ENCODE measurements at places on chromosomes 3 and 15.

GRCh38 chr3:12612514-12613226 is 51.2 kb downstream of the RAF1 start:
- no peak for DNase-seq

GRCh38 chr3:190972196-190972595 is 109.7 kb upstream of the GMNC start:
- DNase-seq: no peak

DNA sequence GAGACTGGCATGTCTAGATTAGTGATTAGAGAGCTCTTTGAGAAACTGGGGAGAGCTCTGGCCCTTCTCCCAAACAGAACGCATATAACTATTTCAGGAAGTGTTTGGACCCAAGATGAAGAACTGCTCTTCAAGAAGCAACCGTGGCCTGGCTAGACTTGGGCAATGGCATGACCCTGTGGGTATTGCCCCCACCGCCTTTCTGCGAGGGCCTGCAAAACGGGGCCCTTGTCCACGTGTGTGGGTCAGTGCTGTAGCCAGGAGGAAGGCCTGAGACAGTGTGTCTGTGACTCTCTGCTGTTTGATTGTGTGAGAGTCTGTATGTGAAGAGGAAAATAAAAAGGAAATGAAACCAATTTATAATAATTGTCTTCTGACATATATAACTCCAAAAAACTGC is 42.5 kb downstream of the EEFSEC start:
- DNase-seq: no peak

GRCh38 chr3:22372292-22373062 is 621.5 kb upstream of the ZNF385D start:
- DNase-seq: no peak

DNA sequence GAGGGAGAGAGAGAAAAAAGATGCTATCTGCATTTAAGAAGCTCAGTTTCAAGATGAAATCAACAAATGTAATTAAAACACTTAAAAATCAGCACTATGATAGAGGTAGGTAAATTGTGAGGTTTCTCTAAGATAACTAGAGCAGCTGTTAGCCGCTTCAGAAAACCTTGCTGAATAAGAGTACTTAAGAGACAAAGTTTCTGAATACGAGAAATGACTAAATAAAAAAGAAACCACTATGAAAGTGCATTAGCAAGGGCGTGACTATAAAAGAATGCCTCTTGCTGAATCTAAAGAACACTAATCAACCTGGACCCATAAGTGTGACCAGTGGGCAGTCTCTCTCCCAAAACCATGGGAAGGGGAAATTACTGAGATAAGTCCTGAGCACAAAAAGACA is 41.8 kb downstream of the IQCB1 start:
- DNase-seq: no peak

DNA sequence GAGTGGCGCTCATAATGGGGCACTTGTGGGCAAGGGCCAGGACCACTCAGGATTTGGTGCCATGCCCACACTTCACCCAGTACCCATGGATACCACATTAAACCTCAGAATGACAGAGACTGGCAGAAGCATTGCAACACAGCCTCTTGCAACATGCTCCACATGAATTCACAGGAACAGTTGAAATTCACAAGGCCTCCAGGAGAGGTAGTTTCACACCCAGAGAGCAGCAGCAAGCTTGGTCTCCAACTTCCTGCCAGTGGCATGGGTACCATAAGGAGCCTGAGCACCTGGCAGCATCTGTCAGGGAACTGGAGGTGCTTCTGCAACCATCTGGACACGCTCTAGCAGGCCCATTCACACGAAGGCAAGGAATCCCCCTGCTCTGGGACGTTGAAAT is 101.0 kb downstream of the OSBPL10 start:
- no peak for DNase-seq

DNA sequence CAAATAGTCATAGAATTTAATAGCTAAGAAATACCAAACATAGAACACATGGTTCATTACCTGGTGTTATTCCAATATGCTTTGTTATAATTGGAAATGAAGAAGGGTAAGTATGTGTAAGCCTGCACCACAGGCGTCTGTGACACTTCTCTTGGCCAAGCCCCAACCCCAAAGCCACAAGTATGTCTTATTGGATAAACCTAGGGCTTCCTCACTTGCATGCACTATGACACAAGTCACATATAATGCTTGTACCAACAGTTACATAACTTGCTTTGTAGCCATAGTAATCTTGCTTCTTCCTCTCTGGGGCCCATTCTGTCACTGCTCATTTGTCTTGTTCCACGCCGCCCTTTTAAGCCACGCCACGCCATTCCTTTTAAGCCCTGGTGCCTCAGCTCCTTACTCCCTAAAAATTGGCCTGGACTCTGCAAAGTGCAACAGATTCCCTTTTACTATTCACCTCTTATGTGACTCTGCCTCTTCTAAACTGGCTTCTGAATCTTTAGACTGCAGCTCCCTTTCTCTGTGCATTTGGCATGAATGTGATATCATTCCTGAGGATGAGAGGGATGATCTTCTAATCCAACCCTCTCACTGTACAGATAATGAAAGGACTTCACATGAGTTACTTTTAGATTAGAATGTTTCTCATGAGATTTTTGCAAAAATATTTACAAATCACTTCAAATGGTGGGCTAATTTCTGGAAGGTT is 48.1 kb upstream of the EPHA3 start:
- DNase-seq: no peak

- DNase-seq: no peak
Observed at GRCh38 chr15:76982756-76983155, 12.2 kb upstream of the PSTPIP1 start.

DNA sequence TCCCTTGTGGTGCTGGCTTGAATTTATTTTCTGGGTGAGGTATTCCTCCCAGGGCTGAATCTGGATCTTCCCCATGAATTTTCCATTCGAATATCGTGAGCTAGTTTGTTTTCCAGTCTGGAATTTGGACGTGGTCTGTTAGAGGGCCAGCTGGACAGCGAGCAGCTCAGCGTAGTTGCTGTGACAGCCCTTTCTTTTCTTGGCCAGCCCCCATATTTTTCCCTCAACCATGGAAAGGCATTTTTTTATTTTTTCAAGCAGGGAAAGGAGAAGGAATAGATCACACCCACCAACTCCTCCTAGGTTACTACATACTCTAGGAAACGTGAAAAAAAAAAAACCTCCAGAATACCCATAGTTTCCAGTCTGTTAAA is 152.0 kb downstream of the KLHL25 start:
- DNase-seq: no peak

DNA sequence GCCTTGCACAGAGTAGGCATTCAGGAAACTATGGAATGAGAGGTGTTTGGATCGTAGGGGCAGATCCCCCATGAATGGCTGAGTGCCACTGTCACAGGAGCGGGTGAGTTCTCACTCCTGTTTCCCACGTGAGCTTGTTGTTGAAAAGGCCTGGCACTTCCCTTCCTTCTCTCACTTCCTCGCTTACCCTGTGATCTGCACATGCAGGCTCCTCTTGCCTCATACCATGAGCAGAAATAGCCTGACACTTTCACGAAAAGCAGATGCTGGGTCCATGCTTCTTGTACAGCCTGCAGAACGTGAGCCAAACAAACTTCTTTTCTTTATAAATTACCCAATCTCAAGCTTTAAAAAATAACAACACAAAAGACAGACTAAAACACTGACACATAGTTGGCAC is 55.4 kb downstream of the AGBL1 start:
- no peak for DNase-seq

Data from CMK (cell line).